Left cardiac atrium (tissue), 4 donors: ENCODE measurements at places on chromosomes 12 and 14. TPM values are rescaled to one million over a fixed set of nuclear protein-coding genes. Genes with fewer than 3 reads are reported as not detected.

- no peak for DNase-seq
Observed at GRCh38 chr12:76879710-76880518, 1.1 kb upstream of the CSRP2 start.

- DNase-seq: no peak
Observed at GRCh38 chr14:51342226-51342625, 102.2 kb downstream of the TMX1 start.

DNA sequence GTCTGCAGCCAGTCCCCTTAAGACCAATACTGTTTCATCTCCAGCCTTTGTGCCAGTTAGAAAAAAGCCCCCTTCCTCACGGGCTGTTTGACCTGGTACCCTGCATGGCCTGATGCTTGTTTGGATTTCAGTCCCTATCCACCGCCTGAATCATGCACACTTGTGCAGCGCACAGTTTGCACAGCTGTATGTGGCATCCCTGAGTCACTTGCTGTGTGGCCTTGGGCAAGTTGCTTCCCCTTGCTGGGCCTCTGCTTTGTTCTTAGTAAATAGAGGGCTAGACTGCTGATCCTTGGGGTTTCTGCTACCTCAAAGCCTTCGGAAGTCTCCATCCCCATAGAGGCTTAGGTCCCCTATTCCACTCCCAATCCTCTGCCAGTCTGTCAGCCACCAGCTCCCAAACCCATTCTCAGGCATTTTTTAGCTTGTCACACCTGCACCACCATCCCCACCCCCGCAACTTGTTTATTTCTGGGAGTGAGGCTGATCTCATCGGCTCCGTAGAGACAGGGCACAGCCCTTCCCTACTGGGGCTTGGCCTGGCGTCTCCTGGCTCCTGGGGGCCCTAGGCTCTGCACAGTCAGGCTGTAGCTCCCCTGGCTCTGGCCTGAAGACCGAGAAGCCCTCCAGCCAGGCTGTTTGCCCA lies 8.8 kb downstream of the KRT80 start:
- DNase-seq: no peak

DNA sequence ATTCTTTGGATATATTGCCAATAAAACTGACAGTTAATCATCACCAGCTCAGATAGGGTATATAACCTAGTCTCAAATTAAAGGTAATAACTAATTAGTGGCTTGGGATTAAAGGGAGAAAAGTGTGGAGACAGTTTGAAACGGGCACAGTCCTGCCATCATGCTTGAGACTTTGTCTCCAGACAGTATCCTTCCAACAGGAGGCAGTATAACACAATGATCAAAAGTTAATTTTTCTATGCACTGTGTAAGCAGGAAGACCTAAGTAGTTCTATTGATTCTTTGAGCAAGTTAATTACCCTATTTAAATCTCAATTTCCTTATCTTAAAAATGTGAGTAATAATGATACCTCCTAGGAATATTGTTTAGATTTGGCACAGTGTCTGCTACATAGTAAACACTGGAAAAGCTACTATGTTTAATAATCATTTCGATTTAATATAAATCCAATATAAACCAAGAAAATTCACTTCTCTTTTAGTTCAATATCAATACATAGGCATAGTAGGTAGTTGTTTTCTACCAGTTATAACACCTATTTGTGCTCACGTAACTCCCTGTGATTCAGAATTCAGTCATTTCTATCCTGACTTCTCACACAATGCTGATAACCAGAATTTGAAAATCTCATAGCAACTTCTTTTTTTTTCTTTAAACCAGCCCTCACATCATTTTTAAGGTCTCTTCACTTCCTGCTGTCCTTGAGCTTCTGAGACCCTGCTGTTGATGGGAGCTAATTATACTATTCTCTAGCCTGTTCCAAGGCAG lies 53.7 kb downstream of the GALNT4 start:
- no peak for DNase-seq

DNA sequence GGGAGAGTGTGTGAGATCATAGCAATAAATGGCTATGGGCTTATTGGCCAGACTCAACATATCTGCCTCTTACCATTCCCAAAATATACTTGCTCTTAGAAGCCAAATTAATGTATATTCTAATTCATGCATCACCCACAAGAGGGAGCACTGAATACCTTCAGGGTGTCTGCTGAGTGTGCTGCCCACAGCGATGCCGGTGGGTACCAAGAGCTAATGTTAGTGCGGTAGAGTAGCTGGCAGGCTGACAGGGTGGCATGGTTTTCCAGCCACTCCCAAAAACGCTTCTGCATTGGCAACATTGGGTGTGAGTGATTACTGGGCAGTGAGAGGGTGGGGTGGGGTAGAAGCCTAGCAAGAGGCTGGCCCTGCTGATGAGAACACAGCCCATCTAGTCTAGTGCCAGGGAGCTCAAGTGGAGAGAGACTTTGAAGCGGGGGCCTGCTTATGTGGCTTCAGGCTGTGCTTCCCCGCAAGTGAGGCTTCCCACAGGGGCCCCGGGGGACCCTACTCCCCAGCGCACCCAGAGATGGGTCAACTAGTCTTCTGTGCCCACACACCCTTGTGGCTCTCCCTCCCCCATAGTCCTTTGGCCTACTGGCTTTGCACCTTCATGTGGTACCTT lies 9.2 kb upstream of the PLEKHD1 start:
- no peak for DNase-seq

DNA sequence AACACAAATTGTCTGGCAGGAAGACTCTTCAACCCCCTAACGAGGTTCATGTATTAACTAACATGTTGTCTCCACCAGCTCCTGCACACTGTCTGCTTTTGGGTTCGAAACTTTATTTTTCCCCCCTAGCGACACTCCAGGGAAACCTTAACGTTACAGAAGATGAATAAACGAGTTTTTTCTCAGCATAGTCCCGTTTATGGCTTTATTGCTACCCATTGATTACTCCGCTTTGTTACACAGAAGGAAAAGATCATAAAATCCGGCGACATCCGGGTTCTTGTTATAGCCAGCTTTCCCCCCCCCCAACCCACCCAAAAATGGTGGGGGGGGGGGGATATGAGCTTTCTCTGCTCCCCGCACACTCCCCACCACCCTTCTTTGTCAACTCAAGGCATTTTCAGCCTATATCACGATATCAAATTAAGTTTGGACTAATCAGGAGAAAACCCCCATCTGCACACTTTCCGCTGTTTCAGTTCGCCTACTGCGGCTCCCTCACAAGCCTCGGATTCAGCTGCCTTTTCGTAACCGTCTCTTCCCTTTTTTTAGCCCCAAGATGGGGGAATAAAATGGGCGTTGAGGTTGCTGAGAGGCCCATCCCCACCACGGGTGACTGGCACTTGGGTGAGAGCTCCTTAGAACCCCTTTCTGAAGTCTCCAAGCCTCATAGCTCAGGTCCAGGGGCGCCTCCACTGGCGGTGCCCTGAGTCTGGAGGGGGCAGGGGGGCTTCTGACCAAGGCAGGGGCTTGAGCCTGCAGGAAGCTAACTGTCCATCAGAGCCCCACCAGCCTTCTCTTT lies 1.4 kb upstream of the HOXC6 start:
- DNase-seq: no peak

DNA sequence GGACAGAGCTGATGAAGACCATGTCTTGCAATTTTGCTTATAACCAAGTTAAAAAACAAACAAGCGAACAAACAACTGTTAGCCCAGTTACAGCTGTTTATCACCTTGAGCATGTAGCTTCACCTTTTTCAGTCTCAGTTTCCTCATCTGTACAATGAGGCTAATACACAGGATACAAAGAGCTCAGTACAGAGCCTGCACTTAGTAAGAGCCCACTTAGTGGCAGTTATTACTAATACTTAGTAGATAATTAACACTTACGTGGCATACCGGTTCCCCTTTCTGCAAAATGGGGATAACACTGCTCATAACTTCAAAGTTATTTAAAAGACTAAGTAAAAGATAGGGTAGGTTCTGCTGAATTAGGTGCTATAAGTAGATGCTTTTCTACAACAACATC lies 228.0 kb downstream of the MON2 start:
- DNase-seq: no peak

DNA sequence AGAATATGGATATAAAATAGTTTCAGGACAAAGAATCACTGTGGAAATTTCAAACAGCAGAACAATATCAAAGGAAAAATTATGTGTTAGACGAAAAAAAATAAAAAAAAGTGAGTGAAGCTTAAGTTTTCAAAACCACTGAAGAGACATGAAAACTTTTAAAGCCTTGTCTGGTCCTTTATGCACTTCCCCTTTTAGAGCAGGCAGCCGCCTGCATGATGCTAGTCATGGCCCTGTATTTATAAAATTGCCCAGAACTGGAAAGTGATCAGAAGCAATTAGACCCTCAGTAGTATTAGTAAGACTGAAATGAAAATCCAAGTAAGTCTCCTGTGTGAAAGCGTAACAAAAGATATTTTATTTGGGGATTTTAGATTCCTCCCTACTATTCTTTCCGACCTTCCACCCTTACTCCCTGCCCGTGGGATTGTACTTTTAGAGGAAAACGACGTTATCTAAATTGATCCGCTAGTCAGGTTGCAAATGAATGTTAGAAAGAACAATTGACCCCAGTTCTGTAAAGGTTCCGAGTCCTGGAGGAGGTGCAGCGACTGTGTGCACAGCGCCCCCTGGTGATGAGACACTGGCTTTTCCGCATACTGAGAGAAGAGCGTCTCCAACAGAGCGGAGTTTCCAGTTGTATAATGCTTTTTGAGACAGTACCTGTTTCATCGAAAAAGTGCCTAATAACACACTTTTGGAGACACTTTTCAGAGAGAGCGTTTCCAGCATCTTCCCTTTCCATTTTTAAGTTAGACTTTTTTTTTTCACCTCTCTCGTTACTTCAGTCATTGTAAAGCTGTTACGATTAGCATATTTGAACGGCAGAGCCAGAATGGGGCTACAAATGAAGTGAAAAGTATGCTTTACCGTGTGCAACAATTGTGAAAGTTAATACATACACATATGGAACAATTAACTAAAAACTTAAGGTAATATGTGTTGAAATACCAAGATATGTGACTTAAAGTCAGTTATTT lies 12.4 kb downstream of the MGST1 start:
- DNase-seq: peak; percentile 67

GRCh38 chr14:56808110-56808382 lies 2.2 kb downstream of the OTX2 start:
- no peak for DNase-seq

- no peak for DNase-seq
Observed at GRCh38 chr12:106897082-106897481, 58.6 kb upstream of the TMEM263 start.

DNA sequence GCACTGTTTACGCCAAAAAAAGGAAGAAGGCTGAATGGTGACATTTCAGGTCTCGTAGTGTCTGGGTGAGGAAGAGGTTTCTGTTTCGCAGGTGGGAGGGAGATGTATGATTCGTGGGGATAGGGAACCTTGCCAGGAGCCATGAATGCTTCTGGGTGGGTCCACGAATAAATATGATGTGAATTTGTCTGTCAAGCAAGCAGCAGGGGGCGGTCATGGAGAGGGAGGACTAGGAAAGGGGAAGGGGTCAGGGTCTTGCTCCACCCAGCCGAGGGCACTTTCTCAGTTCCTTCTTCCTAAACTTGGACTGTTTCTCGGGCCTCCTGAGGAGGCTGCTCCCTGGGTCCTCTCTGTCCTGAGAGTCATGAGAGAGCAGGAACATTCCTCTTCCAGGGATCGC lies 72.5 kb downstream of the LGMN start:
- DNase-seq: no peak

- DNase-seq: no peak
Observed at GRCh38 chr12:988646-989045, 2.4 kb upstream of the ERC1 start.

GRCh38 chr14:100305324-100306100 lies 732 bp downstream of the SLC25A29 start:
- peak; percentile 62 for DNase-seq

The APOF gene
- total RNA-seq: not detected

The FAM90A1 gene
- total RNA-seq: 0.16 TPM

The C12orf54 gene
- total RNA-seq: not detected

The CCDC197 gene
- total RNA-seq: not detected
